ENCODE measurements at places on chromosomes 11 and 22.

DNA sequence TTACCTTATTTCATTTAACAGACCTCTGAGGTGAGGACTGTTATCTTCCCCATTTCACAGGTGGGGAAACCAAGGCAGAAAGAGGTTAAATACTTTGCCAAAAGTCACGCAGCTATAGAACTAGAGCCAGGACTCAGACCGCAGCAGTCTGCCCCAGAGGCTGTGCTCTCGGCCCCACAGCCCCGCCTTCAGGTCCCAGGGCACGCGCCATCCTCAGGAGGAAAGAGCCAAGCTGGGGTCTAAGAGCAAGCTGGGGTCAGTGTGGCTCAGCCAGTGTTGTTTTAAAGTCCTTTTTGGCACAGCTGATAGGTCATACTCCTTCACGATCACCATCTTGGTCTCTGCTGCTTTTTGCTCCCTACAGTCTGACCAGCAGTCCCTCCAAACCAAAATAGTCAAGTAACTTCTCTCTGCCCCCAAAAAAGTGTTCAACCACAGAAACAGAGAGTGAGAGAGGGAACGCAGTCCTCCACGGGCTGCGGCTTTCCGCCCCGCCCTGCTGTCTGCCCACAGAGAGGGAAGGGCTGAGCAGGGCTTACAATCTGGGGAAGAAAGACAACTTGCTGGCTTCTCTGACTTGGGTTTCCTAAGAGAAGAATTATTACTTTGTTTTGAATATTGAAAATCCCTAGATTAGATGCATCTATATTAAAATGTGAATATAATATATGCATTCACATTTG, 137.2 kb upstream of the OPCML start:
- no peak for DNase-seq

DNA sequence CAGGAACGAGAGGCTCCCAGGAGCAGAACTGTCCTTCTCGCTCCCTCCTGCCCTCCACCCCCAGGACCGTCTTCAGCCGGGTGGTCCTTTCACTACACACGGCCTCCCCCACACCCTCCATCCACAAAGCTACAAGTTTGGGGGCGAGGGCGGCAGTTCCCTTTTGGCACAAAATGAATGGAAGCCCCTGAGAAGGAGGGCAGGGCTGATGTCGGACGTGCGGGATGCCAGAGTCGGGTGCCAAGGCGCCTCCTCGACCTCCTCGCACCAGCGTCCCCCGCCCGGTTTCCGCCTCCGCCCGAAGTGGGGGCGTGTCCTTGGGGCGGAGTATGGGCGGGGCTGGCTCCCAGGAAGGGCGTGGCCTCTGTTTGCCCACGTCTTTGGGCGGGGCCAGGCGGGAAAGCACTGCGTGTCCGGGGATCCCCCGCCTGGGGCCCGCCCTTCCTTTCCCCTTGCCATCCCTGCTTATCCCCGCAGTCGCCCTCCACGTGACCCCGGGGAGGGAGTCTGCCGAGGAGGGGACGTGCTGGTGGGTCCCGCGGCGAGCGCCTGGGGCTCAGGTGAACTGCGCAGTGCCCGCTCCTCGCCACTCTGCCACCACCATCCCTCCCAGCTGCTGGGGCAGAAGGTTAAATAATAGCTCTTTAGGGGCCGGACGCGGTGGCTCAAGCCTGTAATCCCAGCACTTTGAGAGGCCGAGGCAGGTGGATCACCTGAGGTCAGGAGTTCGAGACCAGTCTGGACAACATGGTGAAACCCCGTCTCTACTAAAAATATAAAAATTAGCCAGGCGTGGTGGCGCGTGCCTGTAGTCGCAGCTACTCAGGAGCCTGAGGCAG, 937 bp upstream of the EFEMP2 start:
- DNase-seq: peak; percentile 91

DNA sequence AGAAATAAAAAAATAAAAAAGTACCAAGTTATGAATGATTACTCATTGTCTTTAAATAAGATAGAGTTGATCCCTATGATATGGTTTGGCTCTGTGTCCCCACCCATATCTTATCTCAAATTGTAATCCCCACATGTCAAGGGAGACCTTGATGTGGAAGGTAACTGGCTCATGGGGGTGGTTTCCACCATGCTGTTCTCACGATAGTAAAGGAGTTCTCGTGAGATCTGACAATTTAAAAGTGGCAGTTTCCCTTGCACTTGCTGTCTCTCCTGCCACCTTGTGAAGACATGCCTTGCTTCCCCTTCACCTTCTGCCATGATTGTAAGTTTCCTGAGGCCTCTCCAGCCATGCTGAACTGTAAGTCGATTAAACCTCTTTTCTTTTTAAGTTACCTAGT, 18.8 kb downstream of the QSER1 start:
- DNase-seq: no peak

- DNase-seq: no peak
Observed at GRCh38 chr11:129259931-129260348, 67.8 kb upstream of the ARHGAP32 start.

- no peak for DNase-seq
Observed at GRCh38 chr11:78694152-78694551, 119.5 kb upstream of the NARS2 start.

DNA sequence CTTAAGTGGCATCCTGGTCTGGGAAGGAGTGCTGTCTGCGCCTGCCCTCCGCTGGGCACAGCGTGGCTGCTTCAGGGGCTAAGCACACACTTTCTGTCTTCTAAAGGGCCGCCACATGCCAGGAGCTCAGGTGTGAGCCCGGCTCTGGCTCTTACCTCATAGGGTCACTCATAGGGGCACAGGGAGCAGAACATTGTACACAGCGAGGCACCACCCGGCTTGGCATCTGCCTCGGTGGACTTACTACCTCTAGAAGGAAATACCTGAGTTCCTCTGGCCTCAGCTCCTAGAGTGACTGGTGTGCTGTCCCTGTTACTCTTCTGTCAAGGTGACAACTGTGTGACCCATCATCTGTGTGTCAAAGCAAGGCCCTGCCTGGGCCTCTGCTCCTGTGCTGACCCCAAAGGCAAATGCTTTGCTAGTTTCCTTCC, 13.4 kb downstream of the NEAT1 start:
- DNase-seq: no peak

DNA sequence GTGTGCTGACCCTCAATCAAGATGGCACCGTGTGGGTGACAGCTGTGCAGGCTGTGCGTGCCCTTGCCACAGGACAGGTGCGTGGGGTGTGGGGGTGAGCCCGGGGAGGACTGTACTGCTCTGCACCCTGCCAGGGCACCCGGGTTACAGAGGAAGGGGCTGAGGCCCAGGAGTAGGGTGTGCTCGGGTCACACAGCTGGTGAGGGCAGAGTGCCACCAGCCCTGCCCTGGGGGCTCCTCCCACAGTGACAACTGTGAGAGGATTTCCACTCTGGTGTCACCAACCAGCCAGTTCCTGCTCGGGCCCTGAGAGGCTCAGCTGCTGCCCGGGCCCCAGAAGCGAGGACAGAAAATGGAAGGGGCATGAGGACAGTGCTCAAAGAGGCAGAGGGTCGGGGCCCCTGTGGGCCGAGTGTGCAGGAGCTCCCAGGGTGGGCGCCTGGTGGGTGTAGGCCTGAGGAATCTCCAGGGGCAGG, 20.5 kb downstream of the TRMU start:
- no peak for DNase-seq

DNA sequence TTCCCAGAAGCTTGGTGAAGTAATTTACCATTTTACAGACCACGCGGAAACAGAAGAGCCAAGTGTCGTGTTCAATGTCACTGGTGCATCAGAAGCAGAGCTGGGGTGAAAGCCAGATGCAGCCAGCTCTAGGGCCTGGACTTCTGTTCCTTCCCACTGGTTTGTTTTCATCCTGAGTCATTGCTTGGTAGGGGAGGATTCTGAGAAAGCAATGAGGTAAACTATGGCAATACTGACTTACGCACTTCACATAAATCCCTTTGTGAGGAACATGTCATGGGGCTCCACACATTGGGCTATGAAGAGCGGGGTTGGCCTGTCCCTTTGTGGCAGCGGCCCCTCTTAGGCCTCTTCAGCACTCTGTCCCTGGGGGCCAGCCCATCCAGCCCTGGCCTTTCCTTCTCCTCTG, 52.4 kb upstream of the RBFOX2 start:
- no peak for DNase-seq

DNA sequence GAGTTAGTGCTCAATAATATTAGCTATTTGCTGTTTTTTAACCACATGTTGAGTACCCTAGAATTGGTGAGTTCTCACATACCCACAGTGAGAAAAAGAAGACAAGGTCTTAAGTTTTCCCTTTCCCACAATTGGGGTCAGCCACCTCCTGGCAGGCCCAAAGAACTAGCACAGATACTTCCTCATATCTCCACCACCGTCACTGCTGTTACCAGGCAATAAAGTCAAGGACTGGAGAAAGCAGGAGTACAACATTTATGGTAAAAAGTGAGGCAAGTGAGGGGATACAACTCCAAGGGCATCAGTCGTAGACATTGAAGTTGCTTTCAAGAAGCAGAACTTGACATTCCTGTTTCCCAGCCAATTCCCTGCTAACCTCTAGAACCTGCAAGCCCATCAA, 19.6 kb downstream of the ELP4 start:
- DNase-seq: no peak

- DNase-seq: no peak
Observed at GRCh38 chr22:41826430-41827383, 6.2 kb upstream of the SREBF2 start.

DNA sequence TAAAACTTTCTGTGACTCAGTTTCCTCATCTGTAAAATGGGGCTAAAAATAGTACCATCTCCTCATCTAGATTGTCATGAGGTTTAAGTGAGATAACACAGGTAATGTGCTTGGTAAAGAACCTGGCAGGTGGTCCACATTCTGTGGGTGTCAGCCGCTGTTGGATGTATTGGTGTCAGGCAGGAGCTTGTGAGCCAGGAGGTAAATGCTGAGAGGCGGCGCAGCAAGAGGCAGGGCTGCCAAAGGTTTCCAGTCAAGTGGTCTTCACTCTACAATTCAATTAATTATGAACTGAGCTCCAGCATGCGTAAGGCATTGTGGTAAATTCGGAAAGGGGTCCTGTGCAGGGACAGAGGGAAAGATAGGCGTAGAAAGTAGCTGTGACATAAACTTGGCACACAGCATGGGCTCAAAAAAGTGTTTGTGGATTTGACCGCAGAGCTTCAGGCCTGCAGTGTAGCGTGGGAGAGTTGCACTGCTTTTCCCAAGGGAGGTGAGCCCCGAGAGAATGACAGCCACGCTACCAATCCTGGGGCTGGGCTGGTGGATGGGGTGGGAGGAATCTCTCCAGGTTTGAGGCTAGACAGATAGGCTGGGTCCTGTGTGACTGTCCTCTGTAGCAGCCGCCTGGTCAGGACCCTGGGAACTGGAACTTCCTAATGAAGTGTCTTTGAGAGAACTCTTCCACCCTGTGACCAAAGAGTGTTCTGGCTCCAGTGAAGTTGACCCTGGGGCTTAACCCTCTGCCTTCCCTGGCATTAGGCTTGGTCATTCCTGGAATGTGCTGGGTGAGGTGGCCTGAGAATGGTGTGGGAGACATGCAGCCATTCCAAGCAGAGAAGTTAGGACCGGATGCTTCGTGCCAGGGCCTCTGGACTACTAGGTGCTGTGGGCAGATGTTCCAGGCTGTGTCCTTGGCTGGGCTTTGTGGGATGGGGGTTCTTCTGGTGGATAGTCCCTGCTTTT, 122.4 kb downstream of the FEZ1 start:
- DNase-seq: no peak

DNA sequence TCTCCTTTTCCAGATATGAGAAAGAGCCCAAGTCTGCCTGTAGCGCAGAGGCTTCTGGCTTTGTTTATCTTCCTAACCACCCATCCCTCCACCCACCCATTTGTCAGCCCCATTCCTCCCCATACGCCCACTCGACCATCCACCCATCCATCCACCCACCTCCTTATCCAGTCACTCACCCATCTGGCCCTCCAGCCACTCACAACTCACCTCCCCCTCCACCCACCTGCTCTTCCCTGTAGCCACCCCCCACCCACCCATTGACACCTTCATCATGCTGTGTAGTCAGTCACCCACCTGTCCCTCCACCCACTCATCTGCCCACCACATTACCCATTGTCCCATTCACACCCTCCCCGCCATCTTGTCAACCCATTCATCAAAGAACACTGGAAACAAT, 5.5 kb downstream of the CST6 start:
- DNase-seq: no peak

DNA sequence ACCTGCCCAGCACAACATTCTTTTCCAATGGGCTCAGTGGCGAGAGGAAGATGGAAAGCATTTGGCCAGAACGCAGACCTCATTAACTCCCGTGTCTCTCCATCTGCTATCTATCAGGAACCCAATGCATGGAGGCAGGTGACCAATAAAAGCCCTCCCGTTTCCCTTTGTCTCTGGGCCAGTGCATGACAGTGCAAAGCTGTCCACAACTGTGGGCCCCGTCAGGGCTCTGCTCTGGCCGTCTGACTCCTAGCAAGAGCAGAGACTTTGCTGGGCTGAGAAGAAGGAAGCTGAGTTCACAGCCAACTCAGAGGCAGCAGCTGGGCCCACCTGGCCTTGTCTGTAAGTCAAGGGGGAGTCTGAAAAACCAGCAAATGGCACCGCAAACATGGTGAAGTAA, 177.8 kb downstream of the TENM4 start:
- DNase-seq: no peak

GRCh38 chr22:35746248-35746647, 28.6 kb downstream of the APOL5 start:
- no peak for DNase-seq

GRCh38 chr11:16767957-16768356, 29.5 kb downstream of the C11orf58 start:
- DNase-seq: no peak

- DNase-seq: no peak
Observed at GRCh38 chr11:64341429-64341828, 1.4 kb downstream of the CCDC88B start.

DNA sequence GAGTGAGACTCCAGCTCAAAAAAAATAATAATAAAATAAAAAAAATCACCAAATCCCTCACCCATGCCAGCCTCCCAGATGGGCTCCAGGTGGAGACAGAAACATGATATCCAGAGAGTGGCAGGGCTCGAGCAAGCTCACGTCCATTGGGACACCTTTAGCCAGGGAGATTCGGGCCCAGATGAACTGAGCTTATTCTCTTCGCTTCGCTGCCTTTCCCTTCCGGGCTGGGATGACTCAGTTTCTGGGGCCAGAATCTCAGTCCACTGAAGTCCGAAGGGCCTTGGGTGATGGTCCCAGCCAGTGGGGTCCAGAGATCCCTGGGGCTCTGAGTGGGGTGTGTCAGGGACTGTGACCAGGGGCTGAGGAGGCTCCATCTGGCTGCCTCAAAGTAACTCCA, 23.0 kb upstream of the MYEOV start:
- no peak for DNase-seq

- DNase-seq: no peak
Observed at GRCh38 chr11:33936725-33937604, 45.1 kb upstream of the LMO2 start.

GRCh38 chr11:114606003-114606801, 10.6 kb upstream of the NXPE4 start:
- DNase-seq: no peak

GRCh38 chr22:38946771-38947170, 10.6 kb upstream of the APOBEC3A start:
- no peak for DNase-seq

Measured in stimulated activated CD8-positive, alpha-beta memory T cell treated with anti-CD3 and anti-CD28 coated beads, Interleukin-4, amount 100 ng/mL, for 24 hours (primary cell).